Suprapubic skin (tissue), 4 donors: ENCODE measurements at places on chromosomes 5 and 9.

DNA sequence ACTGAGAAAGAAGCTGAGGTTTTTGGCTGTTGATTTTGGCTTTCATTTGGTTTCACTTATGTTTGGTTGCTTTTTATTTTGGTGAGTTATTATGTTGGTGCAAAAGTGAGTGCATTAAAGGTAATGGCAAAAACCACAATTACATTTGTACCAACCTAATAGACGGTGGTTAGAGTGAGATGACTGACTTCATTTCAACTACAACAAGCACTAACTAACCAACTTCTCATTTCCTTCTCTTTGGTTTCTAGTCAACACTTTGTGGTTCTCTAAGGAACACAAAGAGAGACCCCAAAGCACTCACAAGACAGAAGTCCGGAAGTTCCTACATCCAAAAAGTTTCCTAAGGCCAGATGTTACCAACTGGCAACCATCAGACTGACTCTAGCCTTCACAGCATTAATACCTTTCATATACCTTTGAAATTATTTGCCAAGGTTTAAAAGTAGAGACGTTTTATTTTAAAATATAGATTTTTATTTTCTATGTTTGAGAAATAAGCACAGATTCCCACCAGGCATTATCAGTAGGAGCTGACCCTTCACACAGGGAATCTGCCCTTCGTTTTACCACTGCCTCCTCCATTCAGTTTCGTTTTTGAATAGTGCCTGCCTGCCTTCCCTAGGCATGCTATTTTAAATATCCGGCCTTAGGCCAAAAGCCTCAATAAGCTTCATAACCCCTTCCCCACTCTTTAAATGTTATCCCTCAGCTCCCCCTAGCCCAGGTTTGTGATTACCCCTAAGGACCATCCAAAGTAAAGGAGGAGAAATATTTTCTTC, 301.1 kb upstream of the PTGER4 start:
- DNase-seq: no peak

DNA sequence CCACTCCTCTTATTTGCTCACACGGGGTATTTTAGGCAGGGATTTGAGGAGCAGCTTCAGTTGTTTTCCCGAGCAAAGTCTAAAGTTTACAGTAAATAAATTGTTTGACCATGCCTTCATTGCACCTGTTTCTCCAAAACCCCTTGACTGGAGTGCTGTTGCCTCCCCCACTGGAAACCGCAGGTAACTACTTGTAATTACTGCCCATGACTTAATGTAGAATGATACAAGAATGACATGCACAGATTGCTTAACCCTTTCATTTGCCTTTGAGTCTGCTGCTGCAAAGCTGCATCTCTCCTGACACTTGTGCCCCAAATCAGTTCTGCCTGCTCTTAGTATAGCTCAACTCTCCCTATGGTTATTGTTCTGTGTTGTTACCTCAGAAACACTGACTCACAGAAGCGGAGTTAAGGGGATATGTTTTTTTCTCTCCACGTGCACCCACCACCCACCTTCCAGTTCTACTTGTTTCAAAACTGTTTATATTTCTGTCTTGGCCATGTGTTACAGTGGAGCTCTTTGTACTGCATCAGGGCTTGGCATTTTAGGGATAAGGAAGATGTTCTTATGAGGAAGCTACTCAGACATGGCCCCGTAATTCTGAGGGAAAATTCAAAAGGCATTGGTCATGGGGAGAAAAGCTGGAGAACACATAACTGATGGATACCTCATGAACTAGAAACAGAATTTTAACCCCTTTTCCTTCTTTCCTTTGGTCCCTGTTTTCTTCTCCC, 2.3 kb downstream of the ADRB2 start:
- no peak for DNase-seq

DNA sequence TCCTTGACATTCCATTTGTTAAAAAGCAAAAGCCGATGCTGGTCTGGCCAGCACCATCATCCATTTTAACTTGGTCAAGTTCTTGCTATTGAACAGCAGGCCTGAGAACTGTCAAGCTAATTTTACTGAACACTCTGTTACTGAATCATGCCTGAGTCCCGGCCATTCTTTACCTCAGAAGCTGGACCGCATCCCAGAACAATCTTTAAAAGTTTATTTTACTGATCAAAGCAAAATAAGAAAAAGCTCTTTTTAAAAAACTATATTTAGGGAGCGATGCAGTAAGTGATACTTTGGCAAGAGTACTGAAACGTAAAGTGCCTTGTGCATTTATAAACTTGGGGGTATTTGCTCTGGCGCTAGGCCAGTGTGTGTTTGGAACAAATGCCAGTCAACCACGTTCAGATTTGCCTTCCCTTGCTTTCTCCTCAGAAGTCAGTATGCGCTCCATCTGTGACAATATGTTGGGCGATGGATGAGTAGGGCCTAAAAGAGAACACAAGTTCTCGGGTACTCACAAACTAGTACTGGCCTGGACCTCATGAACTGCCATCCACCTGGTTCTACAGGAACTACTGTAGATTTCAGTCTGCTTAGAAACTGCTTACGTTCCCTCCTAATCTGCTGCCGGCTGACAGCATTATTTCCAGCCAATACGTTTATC, 161.9 kb downstream of the MAPKAP1 start:
- DNase-seq: no peak

DNA sequence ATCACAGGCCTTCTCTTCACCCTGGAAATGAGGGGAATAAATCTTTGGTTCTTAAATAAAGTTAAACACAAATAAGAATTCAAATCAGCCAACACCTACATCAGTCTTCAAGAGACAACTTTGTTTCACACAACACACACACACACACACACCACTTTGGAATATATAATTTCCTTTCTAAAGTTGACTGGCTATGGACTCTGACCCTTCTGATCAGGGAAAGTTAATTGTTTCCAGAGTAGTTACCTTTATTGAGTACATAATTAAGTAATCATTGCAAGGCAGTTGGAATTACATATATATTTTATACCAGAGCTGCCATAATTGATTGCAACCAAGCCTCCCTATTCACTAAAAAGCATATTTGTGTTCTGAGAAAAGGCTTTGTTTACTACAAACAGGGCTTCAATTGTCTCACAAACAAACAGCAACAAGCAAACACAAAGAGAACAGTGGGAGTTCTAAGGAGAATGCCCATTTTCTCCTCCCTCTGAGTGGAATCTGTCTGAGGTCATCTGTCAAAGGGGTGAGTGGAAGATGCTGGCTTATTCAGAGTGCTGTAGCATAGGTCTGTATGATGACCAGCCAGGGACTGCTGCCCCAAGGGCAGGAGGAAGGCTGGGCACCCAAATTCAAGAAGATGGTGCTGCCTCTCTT, 136.6 kb downstream of the SEMA6A start:
- DNase-seq: no peak

GRCh38 chr9:23556459-23556858, 269.6 kb downstream of the ELAVL2 start:
- DNase-seq: no peak
